ENCODE measurements at places on chromosomes 1 and 21.

DNA sequence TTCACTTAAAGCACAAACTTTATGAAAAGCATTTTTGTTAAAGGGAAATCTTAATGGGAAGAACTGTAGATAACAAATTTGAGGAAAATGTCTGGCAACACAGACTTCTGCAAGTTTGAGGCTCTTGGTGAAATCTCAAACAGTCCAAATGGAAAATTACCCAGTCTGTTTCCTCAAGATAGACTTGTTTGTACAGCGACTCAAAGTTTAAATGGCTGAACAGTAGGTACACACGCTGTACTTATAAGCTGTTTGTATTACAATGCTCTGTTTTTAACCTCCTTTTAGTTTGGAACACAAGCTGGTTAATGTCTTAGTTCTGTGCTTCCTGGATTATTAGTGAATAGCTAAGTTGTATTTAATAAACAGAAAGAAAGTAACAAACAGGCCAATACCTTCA, 217.1 kb downstream of the NFIA start:
- DNase-seq = peak; percentile 47

DNA sequence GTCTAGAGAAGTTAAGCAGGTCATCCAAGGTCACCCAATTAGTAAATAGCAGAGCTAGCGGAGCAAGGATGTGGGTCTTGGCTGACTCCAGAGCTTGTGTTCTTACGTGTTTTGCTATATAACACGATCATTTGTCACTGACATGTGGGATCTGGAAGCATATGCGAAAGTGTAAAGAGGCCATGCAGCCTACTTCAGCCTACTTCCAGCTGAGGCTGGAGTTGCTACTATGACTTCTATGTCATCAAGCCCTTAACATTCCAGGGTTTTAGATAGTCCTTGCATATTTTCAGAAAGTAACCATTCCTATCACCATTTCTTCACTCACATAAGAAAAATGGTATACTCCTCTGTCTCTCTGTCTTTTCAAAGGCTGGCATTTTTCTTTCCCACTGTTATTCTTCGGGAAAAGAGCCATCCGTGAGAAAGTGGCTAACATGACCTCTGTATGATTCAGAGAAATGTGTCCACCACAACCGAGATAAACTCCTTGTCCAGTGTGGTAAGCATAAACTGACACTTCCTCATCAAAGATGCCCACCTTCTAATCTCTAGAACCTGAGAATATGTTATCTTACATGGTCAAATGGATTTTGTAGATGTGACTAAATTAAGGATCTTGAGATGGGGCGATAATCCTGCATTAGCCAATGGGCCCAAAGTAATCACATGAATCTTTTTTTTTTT, 24.0 kb upstream of the ABL2 start:
- DNase-seq = peak; percentile 59

DNA sequence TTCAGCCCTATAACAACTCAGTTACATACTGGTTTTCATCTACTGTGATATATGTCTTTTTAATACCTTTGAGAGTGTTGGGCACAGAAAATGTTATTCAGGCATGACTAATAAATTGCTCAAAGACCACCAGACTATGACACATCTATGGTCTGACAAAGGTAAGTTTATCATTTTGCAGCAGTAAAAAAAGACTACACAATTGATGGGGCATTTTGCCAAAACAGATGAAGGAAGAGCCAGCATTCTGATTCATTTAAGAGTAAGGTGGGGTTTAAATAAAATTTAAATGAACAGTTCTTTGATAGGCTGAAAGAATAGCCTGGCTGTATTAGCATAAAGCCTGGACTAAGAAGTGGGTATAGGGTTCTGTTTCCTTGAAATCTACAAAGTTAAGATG, 8.8 kb upstream of the RNPC3 start:
- DNase-seq = peak; percentile 64

DNA sequence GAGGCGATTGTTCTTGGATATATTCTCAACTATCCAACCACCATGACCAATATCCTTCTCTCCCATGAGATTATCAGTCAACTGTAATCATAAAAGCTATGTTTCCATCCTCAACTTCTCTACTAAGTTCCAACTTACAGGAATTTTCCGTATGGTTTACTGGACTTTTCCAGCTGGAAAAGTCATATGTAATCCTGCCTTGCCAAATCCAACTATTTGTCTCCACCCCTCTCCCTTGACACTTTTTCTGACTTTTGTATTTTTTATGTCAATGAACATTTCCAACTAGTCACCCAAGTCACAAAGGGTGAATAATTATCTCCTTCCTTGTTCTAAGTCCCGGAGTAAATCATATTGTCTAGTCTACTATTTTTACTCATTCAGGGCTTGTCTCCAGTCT, 293.1 kb downstream of the USP25 start:
- no peak for DNase-seq

- peak; percentile 25 for DNase-seq
These were observed 10.4 kb upstream of the CELA3B start for GRCh38 chr1:21966247-21967000.

DNA sequence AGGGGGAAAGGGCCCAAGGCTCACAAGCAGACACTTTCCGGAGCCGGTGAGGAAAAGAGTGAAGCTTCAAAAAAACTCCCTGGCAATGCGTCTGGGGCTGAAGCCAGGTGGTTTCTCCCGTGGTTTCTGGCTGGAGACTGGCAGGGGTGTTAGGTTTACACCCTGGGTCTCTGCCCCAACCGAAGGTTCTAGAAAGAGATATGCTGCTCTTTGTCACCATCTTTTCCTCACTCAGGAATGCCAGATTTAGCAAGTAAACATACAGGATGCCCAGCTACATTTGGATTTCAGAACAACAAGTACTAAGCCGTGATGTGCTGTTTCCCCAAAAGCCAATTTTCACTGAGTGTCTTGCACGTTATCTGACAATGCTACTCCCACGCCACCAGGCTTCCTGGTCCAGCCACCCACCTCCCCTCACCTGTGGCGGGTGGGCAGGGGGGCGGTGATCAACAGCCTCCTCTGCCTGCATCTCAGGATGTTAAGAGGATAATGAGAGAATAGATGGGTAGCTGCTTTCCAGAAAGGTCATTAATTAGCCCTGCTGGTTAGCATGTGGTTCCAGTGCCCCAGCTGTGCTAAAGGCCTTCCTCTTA, 69.6 kb upstream of the OLIG2 start:
- DNase-seq = no peak

GRCh38 chr21:31203431-31204054, 140.5 kb downstream of the TIAM1 start:
- DNase-seq = peak; percentile 56

GRCh38 chr1:169796274-169796810, 1.6 kb upstream of the METTL18 start:
- no peak for DNase-seq

- no peak for DNase-seq
These were observed 55.2 kb downstream of the S100B start for GRCh38 chr21:46549650-46550049.

DNA sequence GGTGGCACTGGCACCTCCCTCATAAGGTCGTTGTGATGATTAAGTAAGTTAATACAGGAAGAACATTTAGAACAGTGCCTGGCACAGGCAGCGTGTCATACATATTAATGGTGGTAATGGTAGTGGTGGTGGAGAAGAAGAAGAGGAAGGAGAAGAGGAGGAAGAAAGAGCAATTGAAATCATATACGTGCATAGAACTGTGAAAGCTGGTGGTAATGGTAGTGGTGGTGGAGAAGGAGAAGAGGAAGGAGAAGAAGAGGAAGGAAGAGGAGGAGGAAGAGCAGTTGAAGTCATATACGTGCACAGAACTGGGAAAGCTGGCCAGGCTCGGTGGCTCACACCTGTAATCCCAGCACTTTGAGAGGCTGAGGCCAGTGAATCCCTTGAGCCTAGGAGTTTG, 121.3 kb upstream of the HOOK1 start:
- no peak for DNase-seq

- DNase-seq = no peak
These were observed 39.7 kb downstream of the ADARB1 start for GRCh38 chr21:45114072-45114471.

DNA sequence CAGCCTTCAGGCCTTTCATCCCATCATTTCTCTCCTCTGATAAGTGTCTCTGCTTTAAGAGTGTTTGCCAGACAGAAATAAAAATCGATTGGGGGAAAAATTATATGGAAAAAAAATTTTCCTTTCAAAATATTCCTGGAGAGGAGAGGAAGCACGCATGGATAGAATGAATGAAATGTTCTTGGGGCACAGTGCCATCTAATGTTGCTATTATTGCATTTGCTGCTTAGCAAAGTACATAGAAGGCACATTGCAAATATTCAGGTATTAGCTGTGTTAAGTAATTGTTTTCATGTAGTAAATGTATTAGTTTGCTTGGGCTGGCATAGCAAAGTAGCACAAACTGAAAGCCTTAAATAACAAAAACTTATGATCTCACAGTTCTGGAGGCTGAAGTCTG, 18.1 kb downstream of the B3GALT5 start:
- no peak for DNase-seq

DNA sequence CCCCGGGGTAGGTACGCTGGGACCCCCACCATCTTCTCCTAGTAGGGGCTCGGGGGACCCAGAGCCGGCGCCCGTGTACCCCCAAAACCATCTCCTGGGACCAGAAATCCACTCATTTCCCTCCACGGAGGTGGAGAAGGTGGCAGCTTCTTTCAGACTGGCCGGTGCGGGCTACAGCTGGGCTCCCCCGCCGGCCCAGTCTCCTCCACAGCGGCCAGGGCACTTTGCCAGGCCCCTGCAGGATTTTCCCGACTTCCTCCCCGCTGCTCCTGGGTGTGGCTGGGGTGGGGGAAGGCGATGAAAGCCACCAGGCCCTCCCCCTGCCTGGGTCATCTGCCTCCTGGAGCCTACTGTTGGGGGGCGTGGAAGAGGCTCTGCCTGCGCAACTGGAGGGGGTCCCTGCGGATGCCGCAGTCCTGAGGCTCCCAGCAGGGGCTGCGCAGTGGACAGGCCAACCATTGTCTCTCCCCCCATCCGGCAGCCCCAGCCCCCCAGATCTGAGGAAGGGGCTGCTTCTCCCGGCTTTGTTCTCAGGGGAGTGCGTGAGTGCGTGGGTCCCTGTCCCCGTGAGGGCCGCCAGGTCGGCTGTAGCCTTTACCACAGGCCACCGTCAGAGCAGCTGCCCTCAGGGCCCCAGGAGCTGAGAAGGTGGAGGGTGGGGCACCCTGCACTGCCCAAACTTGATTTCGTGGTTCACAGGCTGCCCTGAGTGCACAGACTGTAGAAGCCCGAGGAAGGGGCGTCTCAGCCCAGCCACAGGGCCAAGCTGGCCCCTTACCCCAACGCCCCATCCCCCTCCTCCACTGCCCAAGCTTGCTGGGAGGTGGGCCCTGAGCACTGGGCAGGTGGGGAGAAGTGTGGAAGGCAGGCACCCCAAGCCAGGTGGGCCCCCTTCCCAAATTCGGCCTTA, 1.3 kb downstream of the AGRN start:
- DNase-seq = peak; percentile 75

DNA sequence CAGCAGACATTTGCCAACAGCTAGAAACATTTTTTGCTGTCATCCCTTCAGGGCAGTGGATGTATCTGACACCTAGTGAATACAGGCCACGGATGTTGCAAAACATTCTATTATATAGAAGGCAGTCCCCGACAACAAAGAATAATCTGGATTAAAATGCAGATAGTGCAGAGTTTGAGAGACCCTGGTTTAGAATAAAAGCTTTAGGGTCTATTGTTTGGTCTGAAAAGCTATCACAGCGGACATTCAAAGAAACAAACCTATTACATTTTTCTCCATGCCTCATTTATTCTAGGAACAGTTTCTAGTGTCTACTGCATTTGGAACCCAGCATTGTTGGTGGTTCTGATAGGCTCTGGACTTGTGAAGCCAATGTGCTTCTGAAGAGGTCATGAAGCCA, 316.3 kb downstream of the TGFB2 start:
- no peak for DNase-seq

- DNase-seq = no peak
These were observed 22.8 kb upstream of the CDK18 start for GRCh38 chr1:205481629-205482151.

DNA sequence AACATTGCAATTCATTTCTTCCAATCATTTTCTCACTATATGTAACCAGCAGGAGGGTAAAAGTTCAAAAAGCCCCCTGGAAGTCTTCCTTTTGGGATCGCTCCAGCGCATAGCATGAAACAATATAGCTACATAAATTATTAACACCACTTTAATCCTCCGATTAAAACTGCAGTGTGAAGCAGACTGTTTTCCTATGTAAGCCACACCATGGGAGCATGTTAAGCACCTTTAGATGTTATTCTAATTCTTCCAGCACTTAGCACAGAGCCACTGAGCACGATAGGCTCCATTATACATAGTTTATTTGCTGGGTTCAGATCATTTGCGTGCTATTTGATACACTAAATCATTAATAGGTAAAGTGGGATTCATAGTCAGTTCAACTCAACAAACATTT, 18.4 kb upstream of the GADD45A start:
- DNase-seq = no peak

DNA sequence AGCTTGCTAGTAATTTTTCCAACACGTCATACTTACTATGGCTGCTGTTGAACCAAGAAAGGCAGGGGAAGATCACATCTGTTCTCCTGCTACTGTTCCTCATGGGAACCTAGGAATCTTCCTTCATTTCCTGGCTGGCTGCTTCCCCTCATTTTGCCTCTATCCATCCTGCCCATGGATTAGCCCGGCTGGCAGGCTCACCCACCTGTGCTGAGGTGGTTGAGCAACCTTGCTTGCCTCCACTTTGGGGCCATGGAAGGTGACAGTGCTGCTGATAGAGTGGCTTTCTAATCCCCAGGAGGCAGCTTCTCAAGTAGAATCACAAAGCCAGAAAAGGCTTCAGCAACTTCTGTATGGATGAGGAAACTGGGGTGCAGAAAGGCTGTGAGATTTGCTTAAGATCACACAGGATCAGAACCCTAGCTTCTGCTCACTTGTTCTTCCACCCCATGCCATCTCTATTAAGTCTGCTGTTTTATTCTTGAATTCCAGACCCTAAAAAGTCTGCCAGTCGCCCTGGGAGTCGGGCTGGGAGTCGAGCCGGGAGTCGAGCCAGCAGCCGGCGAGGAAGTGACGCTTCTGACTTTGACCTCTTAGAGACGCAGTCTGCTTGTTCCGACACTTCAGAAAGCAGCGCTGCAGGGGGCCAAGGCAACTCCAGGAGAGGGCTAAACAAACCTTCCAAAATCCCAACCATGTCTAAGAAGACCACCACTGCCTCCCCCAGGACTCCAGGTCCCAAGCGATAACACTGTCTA, 6.2 kb upstream of the BMP8A start:
- peak; percentile 31 for DNase-seq

DNA sequence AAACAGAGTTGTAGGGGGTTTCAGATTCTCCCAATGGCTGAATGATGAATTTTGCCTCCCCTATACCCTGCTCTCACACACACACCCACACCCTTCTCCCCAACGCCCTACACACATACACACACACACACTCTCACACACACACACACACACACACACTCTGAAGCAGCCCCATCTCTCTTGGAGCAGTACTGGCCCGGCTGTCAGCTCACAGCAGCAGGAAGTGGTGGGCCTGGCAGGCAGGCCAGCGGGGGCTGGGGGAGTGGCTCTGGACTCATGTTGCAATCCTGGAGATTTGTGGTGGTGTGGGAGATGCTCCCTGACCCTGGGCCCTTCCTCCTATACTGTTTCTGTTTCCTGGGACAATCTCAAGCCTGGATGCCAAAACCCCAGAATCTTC, 2.2 kb downstream of the IKBKE start:
- peak; percentile 70 for DNase-seq

All from cardiac fibroblast (primary cell).